ENCODE measurements at places on chromosomes 6 and 20.
A peak's percentile ranks its signal among the peaks of the same experiment; 100 is the strongest.

GRCh38 chr6:17015144-17015543, 86.7 kb upstream of the STMND1 start:
- DNase-seq, result no peak

DNA sequence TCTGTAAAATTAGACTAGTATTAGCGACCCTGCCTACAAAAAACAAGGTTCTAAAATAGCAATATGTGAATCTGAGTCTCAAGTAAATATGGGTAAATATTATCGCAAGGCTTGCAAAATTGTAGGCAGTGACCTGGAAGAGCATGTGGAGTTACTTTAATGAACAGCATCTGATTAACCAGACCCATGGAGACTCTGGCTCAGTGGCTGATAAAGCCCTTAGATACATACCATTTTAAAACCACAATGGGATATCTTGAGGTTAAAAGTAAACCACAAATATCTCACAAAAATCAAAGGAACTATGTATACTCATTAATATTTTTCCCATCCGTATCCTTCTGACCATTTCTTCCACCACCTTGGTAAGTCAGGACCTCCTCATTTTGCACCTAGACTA, 187.0 kb downstream of the MTFR2 start:
- DNase-seq, result no peak

- no peak for DNase-seq
Observed at GRCh38 chr20:6418732-6419131, 295.9 kb upstream of the FERMT1 start.

- DNase-seq, result peak; percentile 48
Observed at GRCh38 chr20:57389695-57390603, 1.2 kb upstream of the RBM38 start.

- DNase-seq, result no peak
Observed at GRCh38 chr6:38755207-38755606, 40.1 kb downstream of the DNAH8 start.

All from germinal center (tissue), 1 donor.